Camera-type eye (tissue), 1 donor: ENCODE measurements at places on chromosomes 2 and 18. TPM values are rescaled to one million over a fixed set of nuclear protein-coding genes. Genes with fewer than 3 reads are reported as not detected.

The ANO7 gene
- 1.4 TPM for total RNA-seq

The PLB1 gene
- 4.1 TPM for total RNA-seq

The CRYGC gene
- total RNA-seq = 1,741 TPM

The OBSL1 gene
- 149 TPM for total RNA-seq

The ROCK2 gene
- 95.9 TPM for total RNA-seq

The ASIC4 gene
- 28.8 TPM for total RNA-seq
